ENCODE measurements at places on chromosomes 3 and 15.

DNA sequence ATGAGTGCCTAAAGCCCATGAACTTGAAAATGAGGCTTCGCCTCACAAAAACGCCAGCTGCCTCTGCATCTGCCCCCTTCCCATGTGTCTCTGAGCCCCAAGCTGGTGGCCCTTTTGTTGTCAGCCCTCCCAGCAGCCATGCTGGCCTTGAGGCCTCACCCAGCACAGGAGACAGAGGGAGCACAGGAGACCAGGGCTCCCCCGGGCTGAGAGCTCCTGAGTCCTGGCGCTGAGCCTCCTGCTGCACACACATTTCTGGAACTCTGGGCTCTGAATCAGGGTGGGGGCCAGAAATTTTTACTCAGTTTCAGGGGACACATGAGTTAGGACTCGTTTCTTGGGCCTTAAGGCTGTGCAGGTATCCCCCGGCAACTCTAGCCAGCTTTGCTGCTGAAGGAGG, 56.4 kb upstream of the ACAD9 start:
- DNase-seq, result no peak

- DNase-seq, result no peak
Measured at GRCh38 chr15:73787621-73788020, 34.5 kb upstream of the INSYN1 start.

- DNase-seq, result no peak
Measured at GRCh38 chr3:196590279-196590678, 21.8 kb downstream of the FBXO45 start.

DNA sequence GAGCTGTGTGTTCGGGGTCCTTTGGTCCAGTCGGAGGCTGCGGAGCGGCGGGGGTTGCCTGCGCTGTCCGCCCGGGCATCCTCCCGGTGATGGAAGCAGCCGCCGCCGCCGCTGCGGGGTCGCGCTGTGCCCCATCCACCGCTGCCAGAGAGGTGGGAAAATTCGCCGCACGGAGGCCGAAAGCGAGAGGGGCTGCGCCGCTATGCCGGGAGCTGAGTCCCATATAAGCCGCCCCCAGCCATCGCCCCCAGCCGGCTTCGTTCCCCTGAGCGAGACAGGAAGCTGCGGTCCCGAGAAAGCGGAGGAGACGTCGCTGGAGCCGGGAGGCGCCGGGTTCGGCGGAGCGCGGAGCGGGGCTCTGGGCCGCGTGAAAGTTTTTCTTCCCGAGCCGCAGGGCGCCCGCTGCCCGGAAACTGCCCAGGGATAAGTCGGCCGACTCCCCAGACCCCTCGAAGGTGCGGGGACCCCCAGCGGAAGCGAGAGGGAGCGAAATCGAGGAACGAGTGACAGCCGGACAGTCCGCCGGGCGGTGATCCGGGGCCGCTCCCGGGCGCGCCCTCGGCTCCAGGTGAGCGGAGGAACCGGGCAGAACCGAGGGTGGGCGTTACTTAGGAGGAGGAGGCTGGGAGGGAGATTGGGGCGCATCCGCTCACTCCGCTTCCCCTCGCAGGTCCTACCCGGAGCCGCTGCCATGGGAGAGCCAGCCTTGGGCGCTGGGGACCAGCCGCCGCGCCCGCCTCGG, 574 bp downstream of the CHST2 start:
- no peak for DNase-seq

DNA sequence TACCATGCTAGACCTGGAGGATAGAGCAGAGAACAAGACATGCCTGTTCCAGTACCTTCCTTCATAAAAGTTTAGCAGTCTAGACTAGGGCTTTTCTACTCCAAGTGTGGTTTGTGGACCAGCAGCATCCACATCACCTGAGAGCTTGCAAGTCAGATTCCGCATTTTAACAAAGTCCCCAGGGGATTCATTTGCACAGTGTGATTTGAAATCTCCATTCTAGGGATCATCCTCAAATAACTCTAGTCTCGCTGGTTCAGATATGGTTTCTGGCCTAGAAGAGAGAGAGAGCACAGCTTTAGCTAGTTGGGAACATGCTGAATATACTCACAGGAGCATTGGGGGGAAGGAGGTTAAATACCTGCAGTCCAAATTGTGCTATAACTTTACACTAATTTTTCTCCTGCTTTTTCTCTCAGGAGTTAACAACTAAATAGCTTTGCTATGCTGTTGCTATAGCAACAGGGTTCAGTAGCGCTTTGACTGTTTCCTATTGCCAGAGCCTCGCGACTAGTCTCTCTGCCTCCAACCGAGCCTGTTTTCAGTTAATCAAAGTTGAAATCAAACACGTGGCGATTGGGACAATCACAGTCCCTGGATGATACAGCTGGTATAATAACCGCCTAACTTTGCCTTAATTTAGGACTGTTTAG, 64.0 kb upstream of the RASGRF1 start:
- DNase-seq, result no peak

Measured in stimulated activated CD4-positive, alpha-beta T cell treated with anti-CD3 and anti-CD28 coated beads, Interleukin-15, amount 100 ng/mL, for 1 hour (primary cell).